ENCODE measurements at places on chromosomes 6 and 20.

- no peaks in the 10 kb centered on the region for H3K27me3 ChIP-seq
- no peak overlapping the region for H3K27ac ChIP-seq
- DNase-seq: peak; percentile 3
- H3K4me3 ChIP-seq: no peak overlapping the region
- no peaks in the 10 kb centered on the region for H3K4me1 ChIP-seq
Observed at GRCh38 chr6:24520929-24521546, 26.3 kb downstream of the ALDH5A1 start.

- H3K27me3 ChIP-seq: no peaks in the 10 kb centered on the region
- no peak overlapping the region for H3K4me3 ChIP-seq
- H3K36me3 ChIP-seq: peaks cover 19% of the 10 kb centered on the region
- DNase-seq: no peak
Observed at GRCh38 chr6:35907750-35908149, 13.1 kb downstream of the SRPK1 start.

DNA sequence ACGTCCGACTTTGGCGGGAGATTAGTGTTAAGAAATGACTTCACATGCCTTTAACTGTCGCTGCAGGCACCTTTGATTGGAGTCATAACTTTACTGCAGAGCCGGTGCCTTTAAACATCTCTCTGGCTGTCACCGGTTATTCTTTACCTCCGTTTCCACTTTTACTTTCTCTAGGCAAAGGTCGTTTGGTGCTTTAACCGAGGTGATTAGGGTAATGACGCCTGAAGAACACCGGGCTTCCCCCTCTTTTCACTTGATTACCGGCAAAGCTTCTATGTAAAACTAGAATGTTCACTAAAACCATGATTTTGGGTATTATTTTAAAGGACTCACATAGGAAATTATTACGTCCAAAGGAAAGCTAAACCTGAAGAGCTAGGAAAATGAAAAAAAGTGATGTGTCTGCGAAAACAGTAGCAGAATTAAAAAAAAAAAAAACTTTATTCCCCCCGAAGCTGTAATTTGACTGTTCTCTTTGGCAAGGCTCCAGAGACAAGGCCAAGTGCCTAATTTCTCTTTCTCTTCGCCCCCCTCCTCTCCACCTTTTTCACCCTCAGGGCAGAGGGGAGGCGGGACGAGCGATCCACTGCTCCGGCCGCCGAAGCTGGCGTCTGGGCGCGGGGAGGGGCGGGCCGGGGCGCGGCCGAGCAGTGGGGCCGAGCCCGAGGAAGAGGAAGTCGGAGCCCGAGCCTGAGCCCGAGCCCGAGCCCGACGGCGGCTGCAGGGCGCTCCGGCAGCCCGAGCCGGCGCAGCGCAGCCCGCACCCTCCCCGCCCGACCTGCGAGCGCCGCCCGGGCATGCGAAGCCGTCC is at the start of gene PLEKHG1:
Gene PLEKHG1, plus strand, starts transcription at position 687 of the 811 bp plus-strand sequence. CDS start 133,797 bp downstream, outside the sequence.
- H3K4me1 ChIP-seq: peaks cover 13% of the 10 kb centered on the region
- no peaks in the 10 kb centered on the region for H3K27me3 ChIP-seq
- peaks cover 8% of the 10 kb centered on the region for H3K36me3 ChIP-seq

DNA sequence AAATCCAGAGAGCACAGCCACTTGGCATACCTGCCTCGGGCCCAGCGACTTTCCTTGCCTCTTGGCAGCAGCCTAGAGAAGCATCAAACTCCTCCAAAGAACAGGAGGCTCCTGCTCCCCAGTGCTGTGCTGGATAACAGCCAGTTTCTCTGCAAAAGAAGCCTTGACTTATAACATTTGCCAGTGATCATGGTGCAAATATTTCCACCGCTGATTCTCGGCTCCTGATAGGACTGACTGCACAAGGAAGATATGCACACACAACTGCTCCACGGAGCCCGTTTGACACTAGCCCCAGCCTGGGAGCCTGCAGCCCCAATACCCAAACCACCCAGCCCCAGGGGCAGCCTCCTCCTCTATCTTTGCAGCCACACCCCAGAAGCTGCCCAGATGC is 17.5 kb downstream of the ACSS1 start:
- H3K4me1 ChIP-seq: peaks cover 59% of the 10 kb centered on the region
- DNase-seq: no peak
- H3K27me3 ChIP-seq: no peaks in the 10 kb centered on the region

DNA sequence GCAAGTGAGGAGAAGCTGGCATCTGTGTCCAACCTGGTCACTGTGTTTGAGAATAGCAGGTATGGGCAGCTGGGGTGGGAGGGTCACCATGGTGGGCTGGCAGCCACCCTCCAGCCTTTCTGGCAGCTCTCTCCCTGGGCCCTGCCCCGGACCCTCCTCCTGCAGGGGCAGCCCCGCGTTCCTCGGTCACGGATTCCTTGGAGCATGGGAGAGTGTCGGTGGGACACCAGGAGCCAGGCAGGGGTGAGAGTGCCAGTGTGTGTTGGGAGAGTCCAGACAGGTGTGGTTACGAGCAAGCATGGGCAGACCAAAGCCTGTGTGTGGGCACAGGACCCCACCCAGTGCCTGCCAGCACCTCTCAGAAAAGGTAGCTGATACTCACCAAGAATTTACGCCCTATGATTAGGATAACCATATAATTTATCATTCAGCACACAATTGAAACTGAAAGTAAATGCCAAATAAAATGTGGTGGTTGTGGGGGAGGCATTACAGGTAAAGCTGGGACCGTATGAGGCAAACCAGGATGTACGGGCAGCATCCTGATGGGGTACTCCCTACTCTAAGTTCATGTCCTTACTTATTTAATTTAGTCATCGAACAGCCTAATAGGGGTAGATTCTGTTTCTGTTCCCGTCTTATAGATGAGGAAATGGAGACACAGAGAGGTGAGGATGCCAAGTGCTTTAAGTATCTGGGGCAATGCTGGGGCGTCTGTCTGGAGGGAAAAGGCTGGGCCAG is 542 bp downstream of the FGD2 start:
- no peaks in the 10 kb centered on the region for H3K27me3 ChIP-seq
- peaks cover 11% of the 10 kb centered on the region for H3K4me1 ChIP-seq
- H3K4me3 ChIP-seq: peak overlapping the region; percentile 58
- H3K27ac ChIP-seq: peak overlapping the region; percentile 54
- no peaks in the 10 kb centered on the region for H3K36me3 ChIP-seq

DNA sequence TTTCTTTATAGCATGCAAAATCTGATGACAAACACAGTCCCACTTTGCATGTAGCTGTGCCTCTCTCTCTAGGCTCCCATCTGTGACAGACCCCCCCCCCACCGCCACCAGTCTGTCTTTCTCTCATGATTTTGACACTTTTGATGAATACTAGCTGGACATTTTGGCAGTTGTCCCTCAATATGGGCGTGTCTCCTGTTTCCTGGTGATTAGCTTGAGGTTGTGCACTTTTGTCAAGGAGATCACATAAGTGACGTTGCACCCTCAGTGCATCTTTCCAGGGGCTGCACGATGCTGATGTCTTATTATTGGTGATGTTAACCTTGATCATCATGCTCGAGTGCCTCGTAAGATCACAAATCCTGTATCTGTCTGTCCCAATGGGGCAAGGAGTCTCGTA is 155.1 kb downstream of the EYA2 start:
- H3K27me3 ChIP-seq: peaks cover 19% of the 10 kb centered on the region
- no peak for DNase-seq

DNA sequence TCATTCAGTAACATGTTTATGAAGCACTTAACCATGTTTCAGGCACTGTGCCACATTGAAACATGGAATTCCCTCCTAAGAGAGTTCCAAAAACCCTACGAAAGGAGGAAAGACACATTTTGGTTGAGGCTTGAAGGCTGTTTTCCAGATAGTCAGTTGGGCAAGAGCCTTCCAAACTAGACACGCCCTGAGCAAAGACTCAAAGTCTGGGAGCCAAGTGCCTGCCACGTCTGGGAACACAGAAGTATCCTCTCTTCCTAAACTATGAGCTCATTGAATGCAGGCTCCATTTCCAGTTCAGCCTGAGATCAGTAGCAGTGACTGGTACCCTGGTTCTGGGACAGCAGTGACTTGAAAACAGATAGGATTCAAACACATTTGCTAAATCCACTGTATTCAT is 74.5 kb upstream of the FAM8A1 start:
- peaks cover 2% of the 10 kb centered on the region for H3K36me3 ChIP-seq
- H3K4me3 ChIP-seq: no peak overlapping the region

- no peak overlapping the region for H3K4me3 ChIP-seq
- no peaks in the 10 kb centered on the region for H3K36me3 ChIP-seq
- H3K4me1 ChIP-seq: no peaks in the 10 kb centered on the region
- no peak overlapping the region for H3K27ac ChIP-seq
Observed at GRCh38 chr6:32076321-32076809, 32.8 kb downstream of the TNXB start.

GRCh38 chr6:39005774-39006173 is 42.8 kb upstream of the GLP1R start:
- DNase-seq: no peak
- no peak overlapping the region for H3K27ac ChIP-seq
- H3K4me1 ChIP-seq: no peaks in the 10 kb centered on the region
- H3K36me3 ChIP-seq: no peaks in the 10 kb centered on the region

DNA sequence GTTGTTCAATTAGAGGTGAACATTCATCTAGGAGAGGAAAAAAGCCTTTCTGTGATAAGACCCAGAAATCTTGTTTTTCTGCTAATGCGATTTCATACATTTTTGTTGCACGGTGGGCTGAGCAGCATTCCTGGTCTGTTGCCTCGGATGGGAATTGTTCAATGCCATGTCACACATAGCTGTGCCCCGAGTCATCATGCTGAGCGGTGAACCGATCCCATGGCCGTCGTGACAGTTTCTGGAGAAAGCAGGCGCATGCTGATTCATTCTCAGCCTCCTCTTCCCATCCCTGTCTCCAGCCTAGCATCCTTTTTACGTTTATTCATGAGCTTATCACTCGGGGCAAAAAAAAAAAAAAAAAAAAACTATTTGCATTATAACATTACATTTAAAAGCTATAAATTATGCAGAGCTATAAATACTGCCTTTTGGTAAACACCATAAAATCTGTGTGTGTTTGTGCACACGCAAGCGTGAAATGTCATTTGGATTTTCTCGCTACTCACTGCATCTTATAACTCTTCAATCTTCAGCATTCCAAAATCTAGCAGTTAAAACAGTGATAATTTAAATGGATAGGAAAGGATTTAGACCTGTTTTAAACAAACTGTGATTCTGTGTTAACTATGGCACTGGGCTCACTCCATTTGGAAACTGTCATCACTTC is 58.9 kb upstream of the IFNGR1 start:
- H3K36me3 ChIP-seq: no peaks in the 10 kb centered on the region
- H3K4me1 ChIP-seq: no peaks in the 10 kb centered on the region
- DNase-seq: no peak
- H3K27me3 ChIP-seq: peaks cover 13% of the 10 kb centered on the region
- H3K27ac ChIP-seq: no peak overlapping the region
- H3K4me3 ChIP-seq: no peak overlapping the region

GRCh38 chr6:137227871-137228302 is 8.7 kb upstream of the IFNGR1 start:
- peak overlapping the region; percentile 91 for H3K27ac ChIP-seq
- H3K36me3 ChIP-seq: peaks cover 3% of the 10 kb centered on the region
- peak overlapping the region; percentile 48 for H3K4me3 ChIP-seq
- DNase-seq: no peak

DNA sequence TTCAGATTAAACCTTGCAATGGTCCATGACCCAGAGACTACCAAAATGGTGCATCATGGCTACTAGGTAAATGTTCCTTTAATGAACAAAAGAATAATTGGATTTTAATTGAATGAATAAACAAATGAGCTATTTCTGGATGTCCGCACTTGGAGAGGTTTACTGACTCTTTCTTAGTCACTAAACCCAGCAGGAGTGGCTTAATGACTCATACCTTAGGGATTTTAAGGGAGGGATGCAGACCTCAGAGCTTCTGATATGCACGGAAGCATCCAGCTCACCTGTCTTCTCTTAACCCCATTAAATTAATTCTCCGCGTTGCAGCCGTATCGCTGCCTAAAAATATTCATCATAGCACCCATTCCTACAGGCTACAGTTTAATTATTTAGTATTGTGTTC is 970.0 kb upstream of the SLC35B3 start:
- no peak for DNase-seq
- no peaks in the 10 kb centered on the region for H3K27me3 ChIP-seq
- no peak overlapping the region for H3K27ac ChIP-seq
- H3K4me3 ChIP-seq: no peak overlapping the region

GRCh38 chr20:9407805-9408421 is 106.5 kb upstream of the LAMP5 start:
- H3K4me1 ChIP-seq: no peaks in the 10 kb centered on the region
- H3K36me3 ChIP-seq: no peaks in the 10 kb centered on the region
- no peak overlapping the region for H3K4me3 ChIP-seq
- no peak for DNase-seq

- no peaks in the 10 kb centered on the region for H3K36me3 ChIP-seq
- H3K27ac ChIP-seq: no peak overlapping the region
- H3K4me3 ChIP-seq: no peak overlapping the region
- H3K4me1 ChIP-seq: no peaks in the 10 kb centered on the region
- no peak for DNase-seq
Observed at GRCh38 chr6:80537118-80537972, 430.9 kb downstream of the BCKDHB start.

DNA sequence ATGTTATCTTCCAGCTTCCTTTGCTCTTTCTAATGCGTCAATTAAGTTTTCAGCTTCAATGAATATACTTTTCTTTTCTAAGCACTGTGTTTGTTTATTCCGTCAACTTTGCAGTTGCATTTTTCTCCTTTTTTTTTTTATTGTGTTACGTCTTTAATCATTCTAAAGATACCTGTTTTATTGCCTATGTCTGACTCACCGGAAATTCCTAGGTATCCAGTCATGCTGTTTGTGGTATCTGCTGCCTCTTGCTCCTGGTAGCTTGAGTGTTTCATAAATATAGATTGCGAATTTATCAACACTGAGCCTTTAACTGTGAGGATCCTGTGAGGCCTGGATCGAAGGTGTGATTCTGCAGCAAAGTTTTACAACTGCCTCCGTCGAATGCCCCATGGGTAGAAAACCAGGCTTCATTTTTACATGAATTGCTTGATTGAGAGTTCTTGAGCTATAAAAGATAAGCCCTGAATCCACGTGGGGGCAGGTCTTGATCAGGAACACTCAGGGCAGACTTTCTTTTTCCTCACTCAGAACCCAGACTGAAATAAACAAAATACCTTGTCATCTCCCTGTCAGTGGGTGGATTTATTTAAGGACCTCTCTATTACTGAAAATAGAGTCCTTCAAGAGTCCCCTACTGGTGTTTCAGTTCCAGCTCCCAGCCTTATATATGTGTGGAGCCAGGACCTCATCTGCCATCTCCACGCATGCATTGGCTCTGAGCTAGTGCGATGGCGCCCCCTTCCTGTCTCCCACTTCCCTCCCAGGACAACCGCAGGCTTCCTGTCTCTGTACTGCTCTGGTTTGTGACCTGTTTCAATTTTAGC is 60.1 kb upstream of the LRRC1 start:
- peak; percentile 27 for DNase-seq
- H3K4me1 ChIP-seq: peaks cover 20% of the 10 kb centered on the region
- no peaks in the 10 kb centered on the region for H3K36me3 ChIP-seq
- no peaks in the 10 kb centered on the region for H3K27me3 ChIP-seq
- H3K4me3 ChIP-seq: peak overlapping the region; percentile 39

DNA sequence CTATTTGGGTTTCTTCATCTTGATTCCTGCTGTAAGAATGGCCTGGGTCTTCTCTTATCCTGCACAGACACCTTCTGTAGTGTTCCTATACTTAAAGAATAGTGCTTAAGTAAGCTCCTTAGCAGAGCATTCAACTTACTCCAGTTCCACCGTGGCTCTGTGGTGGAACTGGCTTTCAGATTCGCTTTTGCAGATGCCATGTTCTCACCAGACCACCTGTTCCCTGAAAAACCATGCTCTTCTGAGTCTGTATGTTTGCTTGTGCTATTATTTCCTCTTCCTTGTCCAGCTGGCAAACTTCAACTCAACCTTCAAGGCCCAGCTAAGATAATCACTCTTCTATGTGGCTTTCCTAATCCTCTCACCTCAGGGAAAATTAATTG is 4.9 kb downstream of the ELMO2 start:
- peak overlapping the region; percentile 90 for H3K27ac ChIP-seq
- peak overlapping the region; percentile 81 for H3K4me3 ChIP-seq
- peak; percentile 5 for DNase-seq
- H3K36me3 ChIP-seq: peaks cover 20% of the 10 kb centered on the region
- no peaks in the 10 kb centered on the region for H3K27me3 ChIP-seq

Data from effector memory CD8-positive, alpha-beta T cell (primary cell).